ENCODE measurements at places on chromosomes 12 and 14.

DNA sequence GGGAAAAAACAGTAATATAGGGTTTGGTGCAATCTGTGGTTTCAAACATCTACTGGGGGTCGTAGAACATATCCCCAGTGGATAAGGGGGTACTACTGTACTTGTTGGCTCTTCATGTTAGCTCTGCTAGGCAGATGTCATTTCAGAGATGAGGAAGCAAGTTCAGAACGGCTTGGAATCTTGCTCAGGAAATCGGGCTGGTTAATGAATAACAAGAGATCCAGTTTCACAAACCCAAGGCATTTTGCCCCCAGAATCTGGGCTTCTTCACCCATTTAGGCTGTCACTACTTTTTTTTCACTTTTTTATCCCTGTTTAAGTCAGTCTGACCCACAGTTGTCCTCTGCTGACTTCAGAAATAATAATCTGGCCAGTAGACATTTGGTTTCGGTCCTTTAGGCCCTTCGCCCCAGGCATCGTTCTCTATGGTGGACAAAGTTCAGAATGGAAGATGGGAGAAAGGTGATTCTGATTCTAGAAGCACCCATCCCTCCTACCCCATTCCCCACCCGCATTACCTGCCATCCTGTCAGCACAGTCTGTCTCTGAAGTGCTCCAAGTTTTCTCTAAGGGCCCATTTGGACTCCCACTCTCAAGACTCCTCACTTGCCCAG is 4.5 kb downstream of the SUOX start:
- no peak for DNase-seq

GRCh38 chr14:105495101-105495989 is 4.3 kb downstream of the TEDC1 start:
- no peak for DNase-seq

DNA sequence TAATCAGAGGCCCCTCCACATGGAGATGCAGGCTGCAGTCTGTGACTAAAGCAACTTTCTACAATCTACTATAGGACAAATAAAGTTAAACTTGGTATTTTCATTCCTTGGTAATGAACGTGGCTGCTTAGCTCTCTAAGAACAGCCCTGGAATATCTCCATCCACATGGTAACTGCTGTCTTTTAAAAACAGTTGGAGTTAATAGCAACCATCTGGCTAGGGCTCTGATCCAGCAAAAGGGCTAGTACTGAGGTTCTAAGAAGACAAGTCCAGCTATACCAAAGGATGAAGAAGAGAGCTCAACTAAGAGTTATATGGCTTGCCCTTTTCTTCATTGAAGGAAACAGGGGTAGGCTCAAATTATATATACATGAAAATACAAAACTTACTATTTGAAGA is 920.1 kb downstream of the FLRT2 start:
- DNase-seq, result no peak

DNA sequence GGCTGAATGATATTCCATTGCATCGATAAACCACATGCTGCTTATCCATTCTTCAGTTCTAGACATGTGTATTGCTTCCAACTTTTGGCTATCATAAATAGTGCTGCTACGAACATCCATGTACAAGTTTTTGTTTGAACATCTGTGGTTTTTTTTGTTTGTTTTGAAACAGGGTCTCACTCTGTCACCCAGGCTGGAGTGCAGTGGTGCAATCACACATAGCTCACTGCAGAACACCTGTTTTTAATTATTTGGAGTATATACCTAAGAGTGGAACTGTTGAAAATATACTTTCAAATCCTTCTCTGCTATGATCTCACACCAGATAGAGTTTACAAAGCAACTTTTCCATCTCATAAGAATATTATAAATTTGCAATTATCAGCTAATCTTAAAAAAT is 124.2 kb downstream of the TTC7B start:
- no peak for DNase-seq

- DNase-seq, result no peak
Observed at GRCh38 chr14:96626916-96627315, 124.7 kb downstream of the PAPOLA start.

DNA sequence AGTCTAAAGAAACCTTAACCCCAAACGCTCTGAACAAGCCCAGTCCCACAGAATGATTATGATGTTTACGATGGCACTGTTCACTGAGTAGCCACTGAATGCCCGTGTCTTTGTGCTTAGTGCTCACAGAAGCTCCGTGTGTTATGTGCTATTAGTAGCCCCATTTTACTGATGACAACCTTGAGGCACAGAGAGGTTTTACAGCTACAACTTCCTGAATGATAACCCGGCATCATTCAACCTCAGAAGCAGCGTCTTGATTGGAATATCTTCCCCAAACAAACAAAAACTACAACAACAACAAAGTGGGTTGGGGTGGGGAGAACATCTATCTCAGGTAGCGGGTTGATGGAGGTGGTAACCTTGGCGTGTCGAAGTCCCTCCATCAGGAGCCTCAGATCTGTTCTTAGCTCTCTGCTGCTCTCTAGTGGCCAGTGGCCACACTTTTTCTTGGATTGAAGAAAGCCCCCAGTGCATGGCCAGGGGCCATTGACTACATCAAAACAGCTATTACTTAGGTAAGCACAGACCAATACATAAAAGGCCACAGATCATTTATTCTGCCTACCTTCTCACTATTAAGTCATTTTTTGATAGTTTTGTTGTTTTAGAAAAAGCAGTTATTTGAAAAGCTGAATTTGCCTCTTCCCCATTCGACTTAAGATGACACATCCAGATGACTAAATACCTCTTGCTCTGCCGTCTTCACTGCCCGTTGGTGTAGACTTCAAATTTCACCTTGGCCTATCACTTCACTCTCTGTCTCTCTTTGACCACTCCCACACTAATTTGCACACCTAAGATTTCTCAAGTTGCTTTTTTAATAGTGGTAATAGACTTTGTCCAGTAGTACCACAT is 376.9 kb downstream of the GALC start:
- DNase-seq, result no peak

GRCh38 chr12:793037-793436 is 40.7 kb downstream of the WNK1 start:
- DNase-seq, result no peak

GRCh38 chr14:92563359-92563758 is 49.8 kb downstream of the RIN3 start:
- no peak for DNase-seq

GRCh38 chr12:12685305-12685704 is 10.7 kb downstream of the GPR19 start:
- DNase-seq, result no peak

DNA sequence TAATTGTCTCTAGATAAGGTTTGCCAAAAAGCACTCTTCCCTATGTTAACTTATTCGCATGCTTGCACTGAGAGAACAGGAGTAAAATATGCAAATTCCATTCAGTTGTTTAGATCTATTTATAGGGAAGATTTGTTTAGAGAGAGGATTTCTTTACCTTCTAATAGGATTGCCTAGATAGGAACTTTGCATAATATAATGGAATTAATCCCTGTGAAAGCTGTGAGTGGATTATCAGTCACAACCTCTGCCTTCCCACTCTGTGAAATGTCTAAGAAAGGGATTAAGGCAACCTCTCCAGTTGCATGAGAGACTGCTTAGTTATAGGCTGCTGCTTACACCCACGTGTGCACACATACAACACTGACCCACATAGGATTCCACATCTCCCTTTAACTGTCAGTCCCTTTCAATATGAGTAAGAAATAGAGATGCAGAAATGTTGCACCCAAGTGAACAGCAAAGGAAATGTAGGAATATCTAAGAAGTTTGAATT is 83.2 kb downstream of the ALG10B start:
- DNase-seq, result no peak

GRCh38 chr12:113161415-113162016 is 12.0 kb downstream of the CFAP73 start:
- no peak for DNase-seq

GRCh38 chr14:54700717-54701116 is 133.8 kb downstream of the SAMD4A start:
- DNase-seq, result no peak

GRCh38 chr12:30296486-30296885 is 399.2 kb downstream of the IPO8 start:
- no peak for DNase-seq

GRCh38 chr12:129064209-129064855 is 211.1 kb downstream of the GLT1D1 start:
- no peak for DNase-seq

DNA sequence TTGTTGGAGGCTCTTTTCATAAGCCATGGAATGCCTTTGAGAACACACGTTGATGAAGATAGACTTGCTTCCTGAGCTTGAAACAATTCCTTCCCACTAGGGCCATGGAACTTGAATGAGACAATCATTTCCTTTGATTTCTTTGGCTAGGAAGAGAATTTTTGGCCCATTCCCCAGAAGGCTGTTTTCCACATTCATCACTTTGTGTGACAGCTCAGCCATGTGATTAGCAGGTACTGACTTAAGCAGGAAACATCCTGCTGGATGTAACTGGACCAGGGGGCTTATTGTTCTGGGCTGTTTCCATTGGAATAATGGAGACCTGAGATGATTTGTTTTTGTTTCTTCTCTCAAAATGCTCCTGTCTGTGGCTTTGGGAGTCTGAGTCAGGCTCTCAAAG is 469.8 kb upstream of the SEL1L start:
- no peak for DNase-seq

GRCh38 chr14:81682134-81682533 is 148.5 kb upstream of the SEL1L start:
- DNase-seq, result no peak

DNA sequence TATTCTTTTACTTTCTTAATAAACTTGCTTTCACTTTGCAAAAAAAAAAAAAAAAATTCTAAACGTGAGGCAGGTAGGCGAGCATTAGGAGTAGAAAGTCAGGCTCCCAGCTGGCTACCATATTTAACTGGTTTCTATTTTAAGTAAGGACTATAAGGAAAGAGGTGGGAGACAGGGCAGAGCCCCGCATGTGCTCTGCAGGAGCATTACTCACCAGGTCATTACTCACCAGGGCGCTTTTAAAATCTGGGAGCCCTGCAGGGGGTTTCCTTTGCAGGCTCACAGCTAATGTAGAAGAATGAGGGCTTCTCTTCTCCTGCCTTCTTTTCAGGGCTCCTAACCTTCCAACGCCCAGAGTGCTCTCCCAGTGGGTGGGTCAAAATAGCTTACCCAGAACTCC is 14.0 kb upstream of the DPF3 start:
- no peak for DNase-seq

DNA sequence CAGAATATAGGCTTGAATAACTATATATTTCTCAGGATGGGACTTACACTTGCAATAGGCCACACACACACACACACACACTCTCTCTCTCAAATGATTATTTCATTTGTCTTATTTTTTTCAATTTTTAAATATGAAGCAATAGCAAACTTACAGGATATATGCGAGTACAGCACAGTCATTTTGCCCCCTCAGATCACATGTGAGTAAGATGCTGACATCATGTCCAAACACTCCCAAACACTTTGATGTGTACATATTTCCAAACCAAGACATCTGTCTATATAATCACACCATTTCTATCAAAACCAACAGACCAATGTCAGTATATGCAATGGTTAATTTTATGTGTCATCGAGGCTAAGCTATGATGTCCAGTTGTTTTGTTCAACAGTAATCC is 1535.9 kb upstream of the FLRT2 start:
- no peak for DNase-seq

GRCh38 chr12:93741659-93742109 is 64.5 kb downstream of the CRADD start:
- no peak for DNase-seq

GRCh38 chr12:26857465-26858176 is 24.6 kb upstream of the ITPR2 start:
- no peak for DNase-seq

DNA sequence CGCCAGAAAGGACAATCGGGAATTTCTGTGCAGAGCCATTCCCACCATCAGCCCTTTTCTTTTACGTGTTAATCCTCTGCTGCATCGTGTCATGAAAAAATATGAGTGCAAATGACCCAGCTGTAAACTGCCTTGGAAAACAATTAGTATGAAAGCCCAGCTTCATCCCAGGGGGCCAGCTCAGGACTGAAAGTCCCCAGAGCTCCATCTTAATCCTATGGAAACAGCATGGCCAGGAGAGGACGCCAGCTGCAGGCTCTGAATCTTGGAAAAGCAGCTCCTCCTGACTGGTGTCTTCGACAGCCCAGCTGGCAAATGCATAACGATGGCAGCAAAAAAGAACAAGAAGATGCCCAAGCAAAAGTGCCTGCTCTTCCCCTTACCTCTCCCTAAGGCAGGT is 191.5 kb downstream of the NTF3 start:
- no peak for DNase-seq

DNA sequence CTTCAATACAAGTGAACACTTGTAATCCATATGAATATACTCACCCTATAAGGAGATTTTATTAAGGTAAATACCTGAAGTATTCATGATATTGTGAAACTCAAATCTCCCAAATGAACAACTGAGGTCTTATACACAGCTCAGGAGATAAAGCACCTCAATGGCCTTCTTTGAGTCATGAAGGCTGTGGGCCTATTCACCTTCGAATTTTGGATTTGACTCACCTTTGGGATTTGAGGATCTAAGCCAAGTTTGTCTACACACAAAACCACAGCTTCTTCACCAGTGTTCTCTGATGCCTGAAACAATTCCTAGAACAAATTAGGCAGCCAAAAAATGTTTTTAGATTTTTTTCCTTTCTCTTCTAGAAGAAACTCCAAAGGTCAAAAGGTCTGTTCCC is 194.1 kb downstream of the NUAK1 start:
- DNase-seq, result no peak

DNA sequence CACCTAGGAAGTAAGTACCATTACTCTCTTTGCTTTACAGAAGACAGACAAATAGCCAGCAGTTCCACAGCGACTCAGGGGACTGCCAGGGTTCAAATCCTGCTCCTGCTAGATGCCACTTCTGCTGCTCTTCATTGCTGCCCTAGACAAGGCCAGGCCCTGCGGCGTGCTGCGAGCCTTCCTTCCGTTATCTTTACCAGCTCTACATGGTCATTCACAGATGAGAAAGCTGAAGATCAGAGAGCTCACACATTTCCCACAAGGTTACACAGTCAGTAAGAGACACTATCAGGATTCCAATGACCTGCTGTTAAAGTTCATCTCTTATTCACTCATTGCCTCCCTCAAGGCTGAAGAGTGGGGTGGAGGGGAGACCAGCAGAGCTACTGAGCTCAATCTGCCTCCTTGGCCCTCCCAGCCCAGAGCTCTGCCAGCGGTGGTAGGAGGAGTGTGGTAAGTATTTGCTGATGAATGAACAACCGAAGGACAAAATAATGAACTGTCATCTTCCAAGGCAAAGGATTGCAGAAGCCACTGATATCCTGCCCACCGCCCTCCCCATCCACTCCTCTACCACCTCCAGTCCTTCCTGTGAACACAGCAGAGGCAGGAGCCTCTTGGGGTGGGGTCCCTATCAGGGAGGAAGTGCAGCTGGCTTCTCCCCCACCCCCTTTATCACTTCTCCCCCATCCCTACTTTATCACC is 14.6 kb upstream of the HDAC7 start:
- DNase-seq, result no peak

- no peak for DNase-seq
Observed at GRCh38 chr12:67414011-67414715, 145.0 kb downstream of the CAND1 start.

Data from effector memory CD4-positive, alpha-beta T cell (primary cell).